ENCODE measurements at places on chromosomes 16 and 17. TPM values are rescaled to one million over a fixed set of nuclear protein-coding genes. Genes with fewer than 3 reads are reported as not detected.
A peak's percentile ranks its signal among the peaks of the same experiment; 100 is the strongest.

DNA sequence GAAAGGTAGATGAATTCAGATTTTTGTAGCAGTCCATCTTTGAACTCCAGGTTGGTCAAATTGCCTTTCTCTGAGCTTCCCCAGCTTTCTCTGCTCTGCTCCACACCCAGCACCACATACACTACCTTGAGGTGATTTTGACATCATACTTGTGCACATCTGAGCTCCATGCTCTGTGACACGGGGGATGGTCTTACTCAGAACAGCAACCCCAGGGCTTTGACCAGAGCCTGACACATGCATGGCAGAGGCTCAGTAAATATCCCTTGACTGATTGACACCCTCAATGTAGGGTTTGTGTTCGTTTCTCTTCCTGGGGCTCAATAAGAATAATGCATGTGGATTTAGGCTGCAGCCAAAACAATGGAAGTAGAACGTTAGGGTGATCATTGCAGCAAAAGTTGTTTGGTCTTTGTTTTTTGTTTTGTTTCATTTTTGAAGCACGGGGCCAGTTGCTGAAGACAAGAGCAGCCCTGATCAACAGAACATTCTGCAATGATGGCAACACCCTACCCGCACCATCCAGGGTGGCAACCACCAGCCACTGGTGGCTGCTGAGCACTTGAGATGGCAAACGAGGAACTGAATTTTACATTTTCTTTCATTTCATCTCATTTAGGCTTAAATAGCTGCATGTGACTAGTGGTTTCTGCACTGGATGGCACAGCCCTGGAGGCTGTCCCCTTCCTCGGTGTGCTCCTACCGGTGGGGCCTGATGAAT lies 224.8 kb upstream of the TNRC6C start:
- DNase-seq = no peak

DNA sequence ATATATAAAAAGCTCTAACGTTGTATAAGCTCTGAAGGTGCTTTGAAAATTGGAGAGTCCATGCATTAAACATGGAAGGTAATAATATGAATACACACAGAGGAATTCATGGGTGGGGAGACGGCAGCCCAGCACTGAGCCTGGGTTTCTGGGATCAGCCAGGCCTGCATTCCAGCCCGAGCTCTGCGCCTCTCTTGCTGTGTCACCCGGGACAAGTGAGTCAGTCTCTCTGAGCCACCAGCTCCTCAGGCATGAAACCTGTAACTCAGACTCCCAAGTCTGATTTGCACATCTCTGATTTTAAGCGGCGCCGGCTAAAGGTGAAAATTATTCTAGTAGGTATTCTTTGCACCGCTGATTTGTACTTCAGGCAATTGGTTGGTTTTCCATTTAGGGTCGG lies 238.8 kb downstream of the MRTFB start:
- DNase-seq = no peak

- no peak for DNase-seq
Observed at GRCh38 chr16:26993511-26993910, 73.2 kb upstream of the C16orf82 start.

KCNJ12 gene
- 0.10 TPM for total RNA-seq

GRCh38 chr16:64791756-64792155 lies 330.1 kb downstream of the CDH11 start:
- DNase-seq = no peak

- DNase-seq = no peak
Observed at GRCh38 chr16:47053895-47054294, 80.4 kb upstream of the DNAJA2 start.

GRCh38 chr16:60636117-60636516 lies 1400.1 kb downstream of the CDH8 start:
- no peak for DNase-seq

- DNase-seq = no peak
Observed at GRCh38 chr16:86286991-86287663, 223.2 kb upstream of the FOXF1 start.

HOXB1 gene
- total RNA-seq = not detected

FLYWCH2 gene
- total RNA-seq = 34.5 TPM

ZMYND15 gene
- total RNA-seq = not detected

SOX8 gene
- total RNA-seq = not detected

GRCh38 chr17:68460715-68461114 lies 3.4 kb upstream of the WIPI1 start:
- no peak for DNase-seq

- no peak for DNase-seq
Observed at GRCh38 chr16:73062743-73063733, 15.1 kb upstream of the ZFHX3 start.

DNA sequence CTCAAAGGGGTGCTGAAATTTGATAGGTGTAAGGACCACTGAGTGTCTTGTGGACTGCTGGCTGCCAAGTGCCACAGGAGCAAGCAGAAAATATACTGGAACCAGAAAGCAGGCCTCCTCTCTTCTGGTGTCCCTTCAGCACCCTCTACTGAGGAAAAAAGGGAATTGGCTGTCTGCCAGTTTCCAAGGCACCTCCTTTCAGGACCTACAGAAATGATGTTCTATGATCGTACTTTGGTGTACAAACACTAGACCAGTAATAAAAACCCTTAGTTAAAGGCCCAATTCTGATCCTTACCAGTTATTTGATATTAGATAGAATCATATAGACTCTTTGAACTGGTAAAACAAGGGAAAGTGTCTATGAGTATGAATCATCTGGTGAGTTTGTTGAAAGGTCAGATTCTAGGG lies 35.8 kb upstream of the BCAS3 start:
- DNase-seq = peak; percentile 56

HCRT gene
- total RNA-seq = not detected

AANAT gene
- not detected for total RNA-seq

UQCRC2 gene
- 125 TPM for total RNA-seq

DNA sequence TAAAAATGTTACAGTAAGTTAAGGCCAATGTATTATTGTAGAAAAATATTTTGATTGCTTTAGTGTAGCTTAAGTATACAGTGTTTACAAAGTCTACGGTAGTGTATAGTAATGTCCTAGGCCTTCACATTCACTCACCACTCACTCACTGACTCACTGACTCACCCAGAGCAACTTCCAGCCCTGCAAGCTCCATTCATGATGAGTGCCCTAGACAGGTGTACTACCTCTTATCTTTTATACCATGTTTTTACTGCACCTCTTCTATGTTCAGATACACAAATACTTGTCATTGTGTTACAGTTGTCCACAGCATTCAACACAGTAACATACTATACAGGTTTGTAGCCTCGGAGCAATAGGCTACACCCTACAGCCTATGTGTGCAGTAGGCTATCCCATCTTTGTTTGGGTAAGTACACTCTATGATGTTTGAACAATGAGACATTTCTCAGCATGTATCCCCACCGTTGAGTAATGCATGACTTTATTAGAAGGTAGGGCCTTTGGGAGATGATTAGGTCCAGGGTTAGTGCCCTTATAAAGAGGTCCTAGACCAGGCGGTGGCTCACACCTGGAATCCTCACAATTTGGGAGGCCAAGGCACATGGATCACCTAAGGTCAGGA lies 117.8 kb downstream of the SLC39A11 start:
- peak; percentile 67 for DNase-seq

KRTAP4-4 gene
- not detected for total RNA-seq

DNA sequence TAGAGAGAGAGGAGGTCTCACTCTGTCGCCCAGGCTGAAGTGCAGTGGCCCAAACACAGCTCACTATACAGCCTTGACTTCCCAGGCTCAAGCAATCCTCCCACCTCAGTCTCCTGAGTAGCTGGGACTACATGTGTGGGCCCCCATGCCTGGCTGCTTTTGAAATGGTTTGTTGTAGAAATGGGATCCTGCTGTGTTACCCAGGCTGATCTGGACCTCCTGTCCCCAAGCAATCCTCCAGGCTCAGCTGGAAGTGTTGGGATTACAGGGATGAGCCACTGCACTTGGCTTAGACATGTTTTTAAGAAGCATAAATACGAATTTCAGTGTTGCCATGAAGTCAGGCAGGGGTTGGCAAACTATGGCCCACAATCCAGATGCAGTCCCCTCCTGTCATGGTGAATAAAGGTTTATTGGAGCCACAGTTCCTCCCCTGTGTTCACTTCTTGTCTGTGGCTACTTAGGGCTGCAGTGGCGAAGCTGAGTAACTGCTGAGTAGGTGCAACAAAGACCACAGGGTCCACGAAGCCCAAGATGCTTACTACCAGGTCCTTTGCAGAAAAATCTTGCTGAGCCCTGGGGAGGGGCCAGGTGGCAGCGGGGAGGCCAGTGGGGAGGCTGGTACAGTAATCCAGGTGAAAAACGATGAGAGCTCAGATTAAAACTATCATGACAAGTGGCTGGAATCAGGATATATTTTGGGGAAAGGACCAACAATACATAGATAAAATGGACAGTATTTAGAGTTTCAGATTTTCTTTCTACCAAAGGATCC lies 35.2 kb downstream of the TNFRSF13B start:
- DNase-seq = no peak

GRCh38 chr16:82758406-82758805 lies 131.6 kb downstream of the CDH13 start:
- no peak for DNase-seq

TEPSIN gene
- total RNA-seq = 10.1 TPM

TBC1D3E gene
- not detected for total RNA-seq

DNA sequence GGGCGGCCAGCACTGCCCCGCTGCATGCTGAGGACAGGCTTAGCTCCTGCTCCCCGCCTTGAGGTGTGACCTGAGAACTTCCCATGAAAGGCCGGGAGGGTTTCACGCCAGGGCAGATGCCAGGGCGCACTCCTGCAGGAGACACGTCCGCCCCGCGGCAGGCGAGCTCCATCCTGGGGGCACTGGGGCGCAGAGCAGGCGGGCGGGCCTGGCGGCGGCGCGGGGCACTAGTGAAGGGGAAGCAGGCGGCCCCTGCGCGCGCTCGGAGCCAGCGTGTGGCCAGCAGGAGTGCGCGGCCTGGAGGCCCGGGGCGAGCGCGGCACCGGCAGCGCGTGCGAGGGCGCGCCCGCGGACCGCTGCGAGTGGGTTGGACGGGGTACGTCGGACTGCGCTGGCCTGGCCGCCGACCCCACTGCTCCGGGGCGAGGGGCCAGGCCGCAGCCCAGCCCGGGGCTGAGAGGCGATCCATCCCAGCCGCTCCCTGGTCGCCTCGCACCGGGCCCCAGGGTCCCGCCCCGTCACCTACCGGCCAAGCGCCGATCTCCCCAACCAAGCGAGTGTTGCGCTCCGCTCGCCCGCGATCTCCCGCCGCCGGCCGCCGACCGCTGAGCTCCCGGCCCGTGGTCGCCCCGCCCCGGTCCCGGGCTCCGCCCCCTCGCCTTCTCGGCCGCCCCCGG lies at the start of gene MAP3K14:
Gene MAP3K14, minus strand, starts transcription at position 587 of the 677 bp plus-strand sequence. CDS start 26,275 bp downstream, outside the sequence.
- DNase-seq = no peak

GRCh38 chr17:75130059-75130631 lies 1.4 kb downstream of the NT5C start:
- DNase-seq = no peak

GRCh38 chr16:89815639-89816348 lies 653 bp downstream of the FANCA start:
- DNase-seq = no peak

DNA sequence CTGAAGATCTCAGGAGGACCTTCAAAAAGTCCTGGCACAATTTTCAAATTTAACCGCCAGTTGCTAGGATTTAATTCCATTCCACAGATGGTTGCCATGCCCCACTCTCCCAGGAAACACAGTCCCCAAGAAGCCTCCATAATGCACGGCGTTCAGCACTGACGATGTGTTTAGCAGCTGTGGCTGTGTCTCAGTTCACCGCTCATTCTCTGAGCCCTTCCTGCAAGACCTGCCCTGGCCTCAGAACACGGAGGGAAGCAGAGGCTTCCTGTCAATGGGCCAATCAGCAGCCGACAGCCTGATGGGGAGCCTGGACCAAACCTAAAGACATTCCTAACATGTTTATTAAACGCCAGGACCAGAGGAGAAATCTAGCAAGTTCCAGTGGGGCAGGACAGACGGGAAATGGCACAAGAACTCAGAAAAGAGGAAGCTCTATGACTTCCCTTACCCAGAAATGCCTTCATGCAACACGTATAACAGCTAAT lies 4.9 kb downstream of the MYLK3 start:
- DNase-seq = no peak
